ENCODE measurements at places on chromosomes 12 and 14. TPM values are rescaled to one million over a fixed set of nuclear protein-coding genes. Genes with fewer than 3 reads are reported as not detected.

The MDGA2 gene
- total RNA-seq, result not detected

The MTRFR gene
- 10.9 TPM for total RNA-seq

The VASH1 gene
- 9.1 TPM for total RNA-seq

The ANAPC7 gene
- 37.2 TPM for total RNA-seq

GRCh38 chr12:532908-533565 is 73.3 kb downstream of the B4GALNT3 start:
- DNase-seq, result no peak

DNA sequence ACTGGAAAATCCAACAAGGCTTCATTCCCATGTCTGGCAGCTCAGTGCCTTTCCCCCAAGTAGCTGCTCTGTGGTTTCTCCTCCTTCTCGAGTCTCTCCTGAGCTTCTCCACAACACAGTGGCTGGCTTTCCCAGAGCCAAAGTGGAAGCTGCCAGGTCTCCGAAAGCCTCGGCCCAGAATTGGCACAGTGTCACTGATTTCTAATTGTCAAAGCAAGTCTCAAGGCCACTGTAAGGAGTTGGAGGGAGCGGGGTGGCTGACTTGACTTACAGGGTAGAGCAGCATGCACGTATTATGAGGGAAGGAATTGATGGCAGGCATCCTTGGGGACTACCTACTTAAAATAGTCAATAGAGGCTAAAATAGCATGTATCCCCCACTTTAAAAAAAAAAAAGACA is 6.7 kb upstream of the CPNE8 start:
- DNase-seq, result no peak

DNA sequence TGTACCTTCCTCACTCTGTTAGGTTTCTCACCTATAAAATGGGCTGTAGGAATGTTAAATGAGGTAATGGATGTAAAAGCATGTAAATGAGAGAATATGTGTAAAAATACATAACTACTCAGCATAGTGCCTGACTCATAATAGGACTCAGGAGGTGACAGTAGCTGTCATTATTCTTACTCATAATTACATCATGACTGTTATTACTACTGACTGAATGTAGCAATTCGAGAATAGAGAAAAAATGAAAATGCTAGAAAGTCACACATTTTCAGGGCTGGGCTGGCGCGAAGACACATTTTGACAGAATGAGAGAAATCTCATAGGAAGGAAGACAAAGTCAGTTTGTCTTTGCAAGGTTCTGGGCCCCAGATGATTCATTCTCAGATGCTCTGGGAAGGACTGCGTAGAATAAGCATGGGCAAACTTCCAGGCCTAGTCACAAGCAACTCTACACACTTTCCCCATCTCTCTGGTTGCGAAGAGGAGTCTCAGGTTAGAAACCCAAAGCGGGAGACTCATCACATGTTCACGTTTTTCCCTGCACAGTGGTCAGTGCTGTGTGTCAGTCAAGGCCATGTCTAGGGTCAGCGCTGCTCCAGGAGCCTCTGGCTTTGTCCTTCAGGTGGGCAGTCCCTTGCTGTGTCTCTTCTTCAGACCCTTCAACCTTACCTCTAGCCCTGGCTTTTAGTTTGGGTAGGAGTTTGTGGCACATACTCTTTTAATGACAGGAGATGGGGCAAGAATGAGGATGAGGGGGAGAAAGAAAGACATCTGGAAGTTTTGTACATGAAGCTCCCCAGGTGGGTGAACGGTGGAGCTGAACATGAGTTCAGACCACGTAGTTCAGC is 8.4 kb downstream of the GPRC5A start:
- DNase-seq, result no peak

GRCh38 chr12:15214851-15215601 is 6.2 kb downstream of the RERG start:
- no peak for DNase-seq

- no peak for DNase-seq
Measured at GRCh38 chr12:75979181-75979580, 52.4 kb downstream of the PHLDA1 start.

DNA sequence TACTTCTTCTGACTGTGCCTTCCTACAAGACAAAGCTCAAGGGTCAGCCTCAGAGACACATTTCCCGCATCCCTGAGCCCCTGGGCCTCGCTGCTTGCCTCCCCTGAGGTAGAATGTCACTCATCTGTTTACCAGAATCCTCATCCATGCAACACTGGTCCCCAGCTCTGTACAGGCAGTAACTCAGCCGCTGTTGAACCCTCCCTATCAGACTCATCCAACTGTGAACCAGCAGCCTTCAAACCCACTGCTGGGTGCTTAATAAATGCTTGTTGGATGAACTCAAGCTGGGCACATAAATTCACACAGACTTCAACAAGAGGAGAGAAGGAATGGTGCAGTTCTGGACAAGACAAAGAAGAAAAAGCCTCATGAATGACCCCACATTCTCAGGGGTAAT is 6.1 kb downstream of the NT5DC3 start:
- DNase-seq, result no peak

DNA sequence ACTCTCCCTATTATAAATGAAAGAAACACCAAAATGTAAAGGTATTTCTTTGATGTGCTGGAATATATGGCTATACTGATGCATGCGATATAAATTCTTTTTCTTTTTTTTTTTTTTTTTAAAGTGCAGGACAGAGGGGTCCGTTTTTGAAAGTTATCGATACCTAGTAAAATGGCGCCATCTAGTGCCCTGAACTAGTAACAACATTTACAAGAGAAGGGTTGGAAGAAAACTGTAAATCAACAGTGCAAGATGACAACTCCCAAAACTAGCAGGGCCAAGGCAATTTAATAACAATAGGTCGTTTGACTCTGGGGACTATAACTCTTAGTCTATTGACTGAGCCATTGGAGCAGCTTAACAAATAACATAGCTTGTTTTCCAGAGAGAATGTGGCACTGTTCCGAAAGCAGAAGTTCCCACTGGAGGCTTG is 137.7 kb downstream of the SPTSSA start:
- peak; percentile 19 for DNase-seq

DNA sequence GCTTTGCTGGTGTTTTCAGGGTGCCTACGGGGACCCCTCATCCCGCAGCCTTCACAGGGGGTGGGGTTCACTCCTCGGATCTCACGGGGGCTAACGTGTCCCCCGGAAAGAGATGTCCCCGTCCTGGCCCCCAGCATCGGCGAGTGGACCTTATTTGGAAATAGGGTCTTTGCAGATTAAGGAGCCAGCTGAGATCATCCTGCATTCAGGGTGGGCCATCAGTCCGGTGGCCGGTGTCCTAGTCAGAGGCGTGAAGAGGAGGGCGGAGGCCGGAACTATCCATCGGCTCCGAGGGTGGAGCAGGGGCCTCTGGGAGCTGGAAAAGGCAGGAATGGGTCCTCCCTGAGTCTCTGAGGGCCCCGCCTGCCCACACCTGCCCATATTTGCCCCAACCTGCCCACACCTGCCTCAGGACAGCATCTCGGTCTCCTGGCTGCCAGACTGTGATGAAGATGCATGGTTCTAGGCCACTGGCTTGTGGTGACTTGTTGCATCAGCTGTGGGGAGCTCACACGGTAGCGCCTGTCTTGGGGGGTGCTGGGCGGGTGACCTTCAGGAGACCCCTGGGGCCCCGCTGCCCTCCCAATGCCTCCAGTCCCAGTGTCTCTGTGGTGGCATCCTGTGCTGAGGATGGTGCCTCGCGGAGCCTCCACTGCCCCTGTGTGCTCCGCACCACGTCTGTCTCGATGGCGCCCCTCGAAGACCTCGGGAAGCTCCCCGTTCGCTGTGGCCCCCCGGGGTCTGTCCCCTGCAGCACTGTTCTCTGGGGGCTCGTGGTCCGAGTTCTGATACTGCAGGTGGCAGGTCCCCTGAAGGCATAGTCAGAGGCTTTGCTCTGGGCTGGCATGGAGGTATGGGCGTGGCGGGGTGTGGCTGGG is 14.7 kb downstream of the NOC4L start:
- DNase-seq, result no peak

- DNase-seq, result no peak
Measured at GRCh38 chr14:99023371-99023770, 248.6 kb downstream of the BCL11B start.

- DNase-seq, result no peak
Measured at GRCh38 chr14:36428350-36428749, 91.7 kb downstream of the NKX2-1 start.

GRCh38 chr14:59328454-59328853 is 136.7 kb downstream of the GPR135 start:
- no peak for DNase-seq

DNA sequence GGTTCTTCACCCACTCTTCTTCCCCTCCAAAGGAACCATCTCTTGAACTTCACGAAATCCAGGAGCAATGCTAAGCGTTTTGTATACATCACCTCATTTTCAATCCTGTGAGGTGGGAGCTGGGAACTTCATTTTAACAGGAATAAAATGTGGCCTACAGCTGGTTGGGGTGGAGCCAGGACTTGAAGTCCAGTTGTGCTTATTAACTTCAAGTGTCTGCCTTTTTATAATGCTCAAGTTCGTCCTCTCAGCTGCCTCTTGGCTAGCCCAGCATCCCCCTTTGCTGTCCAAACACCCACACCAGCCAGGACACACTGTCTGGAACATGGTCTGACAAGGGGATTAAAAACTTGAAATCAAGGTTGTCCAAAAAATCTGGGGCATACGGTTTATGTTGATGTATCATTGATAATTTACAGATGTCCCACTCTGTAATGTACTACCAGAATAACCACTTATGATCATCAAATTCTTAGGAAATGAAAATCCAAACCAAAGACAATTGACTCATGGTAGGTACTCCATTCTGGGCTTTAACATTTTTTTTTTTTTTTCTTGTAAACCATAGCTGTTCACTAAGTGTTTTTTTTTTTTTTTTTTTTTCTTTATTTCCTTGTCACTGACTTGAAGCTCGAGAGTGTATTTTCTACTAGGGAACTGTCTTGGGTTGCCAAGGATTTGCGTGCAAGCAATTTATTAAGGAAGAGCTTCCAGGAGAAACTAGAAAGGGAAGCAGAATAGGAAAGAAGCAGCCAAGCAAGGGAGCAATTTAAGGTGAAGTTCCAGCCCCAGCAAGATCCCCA is 252.3 kb downstream of the EFCAB11 start:
- no peak for DNase-seq

GRCh38 chr12:133105620-133106019 is 24.5 kb downstream of the ZNF891 start:
- DNase-seq, result no peak

GRCh38 chr14:67668559-67668958 is 5.9 kb downstream of the VTI1B start:
- DNase-seq, result no peak

DNA sequence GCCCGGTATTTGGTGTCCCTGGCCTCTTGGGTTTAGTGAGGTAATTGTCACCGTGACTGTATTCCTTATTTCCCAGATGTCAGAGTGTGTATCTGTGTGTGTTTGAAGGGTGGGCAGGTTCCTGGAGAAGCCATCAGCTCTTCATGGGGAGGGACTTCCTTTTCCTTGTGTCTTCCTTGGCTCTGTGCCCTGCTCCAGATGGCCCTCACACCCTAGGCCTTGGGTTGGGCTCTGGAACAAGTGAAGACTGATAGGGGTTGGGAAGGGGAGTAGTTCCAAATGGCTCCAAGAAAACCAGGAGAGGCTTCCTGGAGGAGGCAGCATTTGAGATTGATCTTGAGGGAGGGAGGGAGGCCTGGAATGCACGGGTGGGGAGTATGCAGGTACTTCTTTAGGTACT is 43.8 kb upstream of the PRIMA1 start:
- DNase-seq, result no peak

- peak; percentile 47 for DNase-seq
Measured at GRCh38 chr12:71780237-71780822, 25.7 kb downstream of the RAB21 start.

GRCh38 chr12:121630791-121631355 is 4.5 kb downstream of the ORAI1 start:
- no peak for DNase-seq

- DNase-seq, result no peak
Measured at GRCh38 chr12:113448873-113449272, 22.8 kb downstream of the LHX5 start.

Measured in heart right ventricle (tissue), 16 donors.